ENCODE measurements at places on chromosomes 13 and 19.
A peak's percentile ranks its signal among the peaks of the same experiment; 100 is the strongest.

DNA sequence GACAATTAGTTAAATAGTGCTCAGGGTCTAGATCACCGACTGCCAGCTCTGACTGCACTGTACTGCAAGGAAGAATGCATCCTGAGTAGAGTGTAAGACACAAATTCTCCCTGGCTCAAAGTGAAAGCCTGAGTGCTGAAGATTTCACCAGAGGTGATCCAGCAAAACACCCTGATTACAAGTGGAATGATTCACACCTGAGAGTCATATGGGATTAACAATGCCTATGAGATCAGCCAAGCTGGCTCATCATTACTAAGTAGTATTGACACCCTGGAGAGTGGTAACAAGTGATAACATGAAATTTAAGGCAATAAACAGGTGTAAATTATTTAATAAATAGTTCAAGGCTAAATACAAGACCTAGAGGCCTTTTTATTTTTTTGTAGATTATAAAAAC lies 403.8 kb upstream of the PRR20A start:
- DNase-seq: no peak

DNA sequence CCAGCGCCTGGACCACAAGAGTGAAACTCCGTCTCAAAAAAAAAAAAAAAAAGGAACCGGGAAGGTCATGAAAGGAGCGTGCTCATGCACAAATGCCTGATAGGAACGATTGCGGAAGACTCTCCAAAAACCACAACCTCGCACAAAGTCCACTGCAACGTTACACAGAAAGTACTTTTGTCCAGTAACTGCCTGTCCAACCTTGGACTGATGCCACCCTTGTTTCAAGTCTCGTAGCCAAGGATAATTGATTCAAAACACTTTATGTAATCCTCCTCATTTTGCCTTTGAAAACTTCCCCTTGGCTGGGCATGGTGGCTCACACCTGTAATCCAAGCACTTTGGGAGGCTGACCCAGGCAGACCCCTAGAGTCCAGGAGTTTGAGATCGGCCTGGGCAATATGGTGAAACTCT lies 13.7 kb downstream of the LGALS7 start:
- DNase-seq: no peak

DNA sequence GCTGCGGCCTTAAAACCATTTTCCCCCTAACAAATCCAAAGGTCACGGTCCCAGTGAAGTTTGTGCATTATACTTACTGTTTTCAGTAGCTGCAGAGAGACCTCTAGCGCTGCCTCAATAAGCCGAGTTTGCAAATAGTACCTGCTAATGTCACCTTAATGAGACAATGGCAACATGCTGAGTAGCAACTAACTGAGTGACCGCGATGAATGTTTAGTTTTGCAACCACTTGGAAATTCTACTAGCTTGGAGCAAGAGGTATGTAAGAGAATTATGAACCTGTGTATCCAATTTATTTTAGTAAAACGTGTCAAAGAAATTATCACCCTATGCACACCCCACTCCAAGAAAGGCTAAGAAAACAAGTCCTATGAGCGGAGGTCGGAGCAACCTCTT lies 1.2 kb downstream of the KPNA3 start:
- DNase-seq: no peak

GRCh38 chr19:16836115-16837034 lies 7.2 kb downstream of the SIN3B start:
- no peak for DNase-seq

GRCh38 chr19:1845125-1845515 lies 3.2 kb downstream of the REXO1 start:
- no peak for DNase-seq

DNA sequence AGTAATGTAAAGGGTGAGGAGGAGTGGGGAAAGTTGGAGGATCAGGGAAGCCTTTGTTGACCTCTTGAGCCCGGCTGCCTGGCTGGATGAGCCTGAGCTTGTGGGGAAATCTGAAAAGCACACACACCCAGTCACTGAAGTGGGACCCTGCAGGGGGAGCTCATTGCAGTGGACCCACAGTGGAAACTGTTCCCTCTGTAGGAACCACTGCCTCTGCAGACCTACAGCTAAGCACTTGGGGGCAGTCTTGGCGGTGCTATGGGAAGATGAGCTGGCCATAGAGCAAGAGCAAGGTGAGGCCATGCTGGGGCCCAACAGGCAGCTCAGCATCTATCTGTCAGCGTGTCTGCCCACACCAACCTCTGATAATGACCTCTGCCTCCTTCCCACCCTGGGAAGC lies 294.8 kb downstream of the TSHZ3 start:
- DNase-seq: no peak

- DNase-seq: no peak
These were observed 179.2 kb downstream of the TPTE2 start for GRCh38 chr13:19382111-19382510.

- peak; percentile 100 for DNase-seq
These were observed 572 bp downstream of the SNAPC2 start for GRCh38 chr19:7920519-7921301.

GRCh38 chr13:77105051-77105450 lies 78.1 kb upstream of the FBXL3 start:
- no peak for DNase-seq

GRCh38 chr13:77831866-77832265 lies 86.8 kb downstream of the EDNRB start:
- no peak for DNase-seq

- no peak for DNase-seq
These were observed 722 bp downstream of the DCAF15 start for GRCh38 chr19:13952931-13953531.

- DNase-seq: no peak
These were observed 46.8 kb downstream of the SLC7A1 start for GRCh38 chr13:29548722-29549121.

DNA sequence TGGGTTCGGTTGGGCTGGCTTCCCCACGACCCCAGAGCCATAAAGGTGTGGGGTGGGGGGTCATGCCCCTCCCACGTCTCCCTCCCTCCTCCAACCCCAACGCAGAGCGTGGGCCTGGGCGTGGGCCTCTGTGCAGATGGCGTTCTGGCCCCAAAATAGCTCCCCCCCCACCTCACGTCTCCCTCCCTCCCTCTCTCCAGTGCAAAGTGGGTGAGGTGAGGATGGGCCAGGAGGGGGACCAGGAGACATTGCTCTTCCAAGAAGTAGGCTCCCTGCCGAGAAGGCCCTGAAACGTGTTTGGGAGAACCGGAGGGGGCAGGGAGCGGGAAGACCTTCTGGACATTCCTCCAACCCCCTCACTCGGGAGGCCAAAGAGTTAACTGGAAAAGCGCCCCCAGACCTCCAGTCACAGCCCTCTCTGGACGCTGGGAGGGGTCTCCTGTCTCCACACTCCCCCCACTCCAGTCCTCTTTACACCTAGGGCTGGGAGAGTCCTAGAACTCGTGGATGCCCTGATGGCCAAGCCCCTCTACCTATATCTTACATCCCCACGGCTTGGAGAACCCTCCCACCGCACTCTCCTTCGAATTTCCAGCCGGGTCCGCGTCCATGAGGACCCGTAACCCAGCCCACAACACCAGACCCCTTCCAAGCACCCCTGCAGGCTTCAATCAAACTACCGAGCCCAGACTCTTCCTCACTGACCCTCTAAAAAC lies 855 bp downstream of the UNC13A start:
- no peak for DNase-seq
